ENCODE measurements at places on chromosomes 7 and 10.

DNA sequence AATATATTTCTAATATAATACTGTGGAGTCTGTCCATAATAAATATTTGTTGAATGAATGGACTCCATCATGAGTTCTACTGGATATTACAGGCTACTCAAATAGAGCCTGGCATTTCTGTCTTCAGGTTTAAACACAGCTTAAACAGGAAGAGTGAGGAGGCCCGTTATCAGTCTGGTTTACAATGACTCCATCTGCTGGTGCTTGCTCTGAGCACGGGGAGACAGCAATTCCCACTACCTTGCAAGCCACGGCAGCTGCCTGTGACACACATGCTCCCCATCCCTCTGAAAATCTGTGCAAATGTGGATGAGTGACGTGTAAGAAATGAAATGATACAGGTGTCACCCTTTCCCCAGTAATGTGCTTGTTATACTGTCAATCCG, 293.5 kb upstream of the IMMP2L start:
- no peaks in the 10 kb centered on the region for H3K27me3 ChIP-seq
- H3K27ac ChIP-seq: no peak overlapping the region
- no peak overlapping the region for H3K4me3 ChIP-seq

- no peaks in the 10 kb centered on the region for H3K36me3 ChIP-seq
- H3K27ac ChIP-seq: no peak overlapping the region
Observed at GRCh38 chr7:129295015-129295423, 70.2 kb downstream of the AHCYL2 start.

DNA sequence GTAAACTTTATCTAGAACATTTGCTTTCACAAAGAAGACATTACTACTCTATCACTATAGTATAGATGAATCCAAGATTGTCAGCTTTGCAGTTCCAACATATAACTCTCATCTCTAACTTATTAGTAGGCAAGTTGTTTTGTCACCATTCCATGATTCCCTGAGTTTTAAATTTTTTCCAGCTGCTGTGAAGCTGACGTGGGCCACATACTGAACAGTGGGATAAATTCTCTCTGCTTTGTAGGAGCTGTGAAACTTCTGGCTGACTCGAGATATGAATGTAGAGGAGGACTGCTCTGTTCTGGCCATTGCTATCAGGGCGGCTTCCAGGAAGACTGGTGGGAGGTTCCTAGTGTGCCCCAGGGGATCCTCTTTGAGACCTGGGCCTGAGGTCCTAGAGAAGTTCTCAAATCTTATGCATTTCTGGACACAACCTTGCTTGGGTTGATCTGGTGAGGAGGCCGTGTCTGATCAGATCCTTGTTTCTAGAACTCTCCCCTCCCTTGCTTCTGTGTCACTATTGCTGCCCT, 58.0 kb downstream of the LSMEM1 start:
- H3K27ac ChIP-seq: no peak overlapping the region
- no peaks in the 10 kb centered on the region for H3K27me3 ChIP-seq
- no peaks in the 10 kb centered on the region for H3K4me1 ChIP-seq
- no peaks in the 10 kb centered on the region for H3K36me3 ChIP-seq

DNA sequence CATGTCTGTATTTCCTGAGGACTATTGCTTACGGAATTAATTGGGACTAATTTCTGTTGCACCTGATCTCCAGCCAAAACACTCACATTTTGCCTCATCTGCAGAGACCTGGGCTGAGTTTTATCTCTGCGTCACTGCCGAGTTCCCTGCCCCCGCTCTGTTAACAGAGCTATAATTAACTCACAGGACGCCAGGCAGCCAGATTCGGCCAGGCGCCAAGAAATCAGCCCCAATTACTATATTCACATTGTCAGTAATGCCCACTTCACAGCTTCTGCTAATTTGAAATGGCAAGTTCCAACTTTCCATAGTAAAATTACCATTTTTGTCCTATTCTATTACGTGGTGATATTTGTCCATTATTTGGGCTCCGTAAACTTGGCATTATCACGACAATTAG, 130.5 kb downstream of the CUX1 start:
- H3K4me1 ChIP-seq: no peaks in the 10 kb centered on the region
- H3K4me3 ChIP-seq: no peak overlapping the region
- DNase-seq: peak; percentile 90

- H3K27ac ChIP-seq: no peak within 1 kb of the TSS
- no peak for DNase-seq
- peaks cover 60% of the 10 kb centered on the region for H3K36me3 ChIP-seq
- no peaks in the 10 kb centered on the region for H3K4me1 ChIP-seq
- no peak within 1 kb of the TSS for H3K4me3 ChIP-seq
- H3K27me3 ChIP-seq: no peaks in the 10 kb centered on the region
Observed at GRCh38 chr7:100358027-100358856, at the start of gene PILRB. Gene PILRB, plus strand, starts transcription at chr7:100358117. Its CDS starts 186 bp downstream, at chr7:100358303.

- H3K36me3 ChIP-seq: no peaks in the 10 kb centered on the region
- H3K27me3 ChIP-seq: no peaks in the 10 kb centered on the region
- no peak overlapping the region for H3K27ac ChIP-seq
- H3K4me3 ChIP-seq: no peak overlapping the region
- no peaks in the 10 kb centered on the region for H3K4me1 ChIP-seq
Observed at GRCh38 chr10:6561552-6561951, 18.5 kb downstream of the PRKCQ start.

DNA sequence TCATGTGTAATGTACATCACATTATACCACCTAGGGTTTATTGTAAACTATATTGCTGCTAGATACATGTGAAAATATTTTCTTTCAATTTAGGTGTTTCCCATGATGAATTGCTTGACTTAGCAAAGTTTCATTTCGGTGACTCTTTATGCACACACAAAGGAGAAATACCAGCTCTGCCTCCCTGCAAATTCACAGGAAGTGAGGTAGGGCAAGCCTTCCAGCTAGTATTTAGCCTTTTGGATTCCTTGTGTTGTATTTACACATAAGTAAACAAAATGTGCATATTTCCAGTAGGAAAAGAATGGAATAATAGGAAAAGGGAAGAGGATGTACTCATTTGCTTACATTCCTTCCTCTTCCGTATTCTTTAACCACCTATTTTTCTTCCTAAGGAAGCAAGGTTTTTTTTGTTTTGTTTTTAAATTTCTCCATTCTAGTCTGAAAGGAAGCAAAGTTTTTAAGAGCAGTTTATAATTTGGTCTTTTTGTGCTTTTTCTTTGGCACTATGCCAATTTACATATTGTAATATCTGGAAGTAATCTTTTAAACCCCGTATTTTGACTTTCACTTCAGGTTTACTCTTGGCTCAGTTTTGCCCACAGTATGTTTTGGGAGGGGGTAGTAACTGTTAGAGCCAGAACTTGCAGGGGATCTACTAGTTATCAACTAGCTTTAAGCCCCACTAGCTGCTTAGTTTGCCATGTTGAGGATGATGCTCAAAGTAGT, 10.4 kb downstream of the PMPCB start:
- H3K27ac ChIP-seq: no peak overlapping the region
- H3K36me3 ChIP-seq: peaks cover 25% of the 10 kb centered on the region
- no peaks in the 10 kb centered on the region for H3K4me1 ChIP-seq
- no peaks in the 10 kb centered on the region for H3K27me3 ChIP-seq
- no peak overlapping the region for H3K4me3 ChIP-seq

DNA sequence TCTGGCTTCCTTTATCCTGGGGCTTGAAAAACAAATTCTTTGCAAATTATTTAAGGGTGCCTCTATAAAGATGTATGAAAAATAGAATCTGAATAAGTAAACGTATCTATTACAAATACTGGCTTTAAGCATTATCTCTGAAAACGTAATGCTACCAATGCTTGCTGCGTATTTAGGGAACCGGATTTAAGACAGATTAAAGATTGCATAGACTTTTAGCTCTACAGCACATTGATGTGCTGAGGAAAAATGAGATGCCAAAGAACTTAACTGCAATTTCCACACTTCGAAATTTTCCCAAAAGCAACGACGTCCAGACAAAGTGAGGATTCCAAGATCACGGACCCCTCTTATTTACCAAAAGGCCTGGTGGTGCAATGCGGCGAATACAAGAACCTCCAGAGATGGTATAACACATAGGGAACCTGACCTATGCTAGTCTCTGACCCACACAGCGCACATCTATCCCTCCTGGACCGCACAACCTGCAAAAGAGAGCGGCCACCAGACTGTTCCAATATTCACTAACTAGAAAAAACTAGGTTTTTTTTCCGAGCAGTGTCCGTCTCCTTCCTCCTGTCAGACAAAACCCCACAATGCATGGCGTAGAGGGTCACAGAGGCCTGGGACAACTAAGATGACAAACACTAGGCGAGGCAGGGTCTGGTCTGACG, 34.3 kb upstream of the PHF14 start:
- no peaks in the 10 kb centered on the region for H3K27me3 ChIP-seq
- H3K4me3 ChIP-seq: peak overlapping the region; percentile 62
- peaks cover 45% of the 10 kb centered on the region for H3K4me1 ChIP-seq
- H3K36me3 ChIP-seq: no peaks in the 10 kb centered on the region
- DNase-seq: no peak

GRCh38 chr7:70134029-70134770, 535.9 kb downstream of the AUTS2 start:
- no peaks in the 10 kb centered on the region for H3K27me3 ChIP-seq
- peaks cover 6% of the 10 kb centered on the region for H3K4me1 ChIP-seq

GRCh38 chr7:43905209-43905946, 1.0 kb downstream of the URGCP start:
- no peaks in the 10 kb centered on the region for H3K27me3 ChIP-seq

GRCh38 chr7:120227255-120227654, 45.7 kb upstream of the KCND2 start:
- no peak overlapping the region for H3K27ac ChIP-seq
- no peak overlapping the region for H3K4me3 ChIP-seq
- no peaks in the 10 kb centered on the region for H3K4me1 ChIP-seq
- no peak for DNase-seq

DNA sequence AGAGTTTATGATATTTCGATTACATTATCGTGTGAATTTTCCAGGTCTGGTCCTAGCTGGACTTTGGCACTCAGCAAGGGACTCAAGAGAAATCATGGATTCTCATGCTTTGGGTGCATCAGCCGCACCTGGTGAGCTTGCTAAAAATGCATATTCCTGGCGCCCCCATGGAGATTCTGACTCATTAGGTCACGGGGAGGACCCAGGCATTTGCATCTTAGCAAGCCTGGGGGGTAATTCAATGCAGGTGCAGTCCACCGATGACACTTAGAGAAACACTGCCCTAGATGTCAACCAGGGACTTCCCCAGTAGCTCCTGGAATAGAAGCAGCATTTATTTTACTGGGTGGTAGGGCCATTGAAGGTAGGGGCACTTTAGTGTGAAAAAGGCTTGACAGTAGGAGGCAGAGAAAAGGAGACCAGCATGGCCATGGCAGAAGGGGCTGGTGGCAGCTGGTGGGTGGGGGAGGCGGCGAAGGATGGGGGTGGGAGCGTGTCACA, 29.9 kb upstream of the PDCD4 start:
- no peak overlapping the region for H3K27ac ChIP-seq
- peaks cover 20% of the 10 kb centered on the region for H3K4me1 ChIP-seq
- peak; percentile 44 for DNase-seq
- H3K27me3 ChIP-seq: no peaks in the 10 kb centered on the region

GRCh38 chr10:73182568-73182967, 14.6 kb downstream of the FAM149B1 start:
- no peak for DNase-seq
- peaks cover 67% of the 10 kb centered on the region for H3K36me3 ChIP-seq
- H3K4me1 ChIP-seq: no peaks in the 10 kb centered on the region

DNA sequence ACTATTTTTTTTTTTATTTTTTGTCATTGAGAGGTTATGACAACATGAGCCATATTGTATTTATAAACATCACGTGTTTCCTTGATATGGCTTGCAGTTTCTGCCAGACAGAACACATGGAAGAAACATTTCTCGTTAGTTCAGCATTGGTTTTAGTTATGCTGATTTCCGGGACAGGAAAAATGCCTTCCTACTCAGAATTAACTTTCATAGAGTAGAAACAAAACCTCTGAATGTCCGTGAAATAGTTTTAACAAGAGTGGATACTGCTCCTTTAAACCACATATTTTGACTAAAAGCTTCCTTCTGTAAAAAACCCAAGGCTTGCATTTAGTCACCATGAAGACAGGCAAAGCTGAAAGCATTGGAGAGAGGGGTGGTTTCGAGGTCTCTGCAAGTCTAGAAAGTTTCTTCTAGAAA, 240.4 kb downstream of the KIAA1217 start:
- no peak for DNase-seq
- no peaks in the 10 kb centered on the region for H3K36me3 ChIP-seq
- H3K4me1 ChIP-seq: no peaks in the 10 kb centered on the region
- H3K27ac ChIP-seq: peak overlapping the region; percentile 21
- H3K27me3 ChIP-seq: no peaks in the 10 kb centered on the region
- H3K4me3 ChIP-seq: peak overlapping the region; percentile 1

DNA sequence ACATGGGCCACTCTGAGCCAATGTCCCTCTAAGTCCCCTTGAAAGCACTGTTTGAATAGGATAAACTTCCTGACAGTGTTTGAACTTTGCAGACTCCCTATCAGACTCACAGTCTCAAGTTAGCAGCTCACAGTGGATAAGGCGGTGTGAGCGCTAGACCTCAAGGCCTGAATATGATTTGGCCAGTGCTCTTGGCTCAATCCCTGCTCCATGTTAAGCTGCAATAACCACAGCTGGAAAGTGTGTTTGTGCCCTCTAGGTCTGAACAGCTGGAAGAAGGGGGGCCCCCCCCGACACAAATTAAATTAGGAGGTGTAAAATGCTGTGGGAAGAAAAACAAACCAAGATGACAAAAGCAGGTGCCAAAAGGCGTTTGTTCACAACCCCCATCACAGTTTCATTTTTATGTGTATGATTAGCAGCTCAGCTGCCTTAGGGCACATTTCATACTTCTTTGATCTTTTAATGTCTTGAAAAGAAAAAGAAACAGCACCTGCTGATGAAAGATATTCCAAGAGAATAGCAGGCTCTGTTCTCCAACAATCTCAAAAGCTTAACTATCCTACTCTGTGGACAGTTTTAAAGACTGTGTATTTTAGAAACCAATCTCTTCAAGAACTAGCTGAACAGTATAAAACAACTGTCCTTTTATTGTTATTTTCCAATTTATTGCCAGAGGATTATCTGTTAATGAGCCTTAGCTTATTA, 167.6 kb downstream of the SNX13 start:
- H3K27ac ChIP-seq: no peak overlapping the region
- no peaks in the 10 kb centered on the region for H3K4me1 ChIP-seq
- H3K36me3 ChIP-seq: no peaks in the 10 kb centered on the region
- no peak overlapping the region for H3K4me3 ChIP-seq

GRCh38 chr10:88026031-88026430, 162.6 kb downstream of the PTEN start:
- no peaks in the 10 kb centered on the region for H3K27me3 ChIP-seq
- DNase-seq: no peak
- H3K4me3 ChIP-seq: no peak overlapping the region
- H3K4me1 ChIP-seq: no peaks in the 10 kb centered on the region
- H3K36me3 ChIP-seq: no peaks in the 10 kb centered on the region
